ENCODE measurements at places on chromosomes 6 and 20.

GRCh38 chr6:87664921-87665485, 37.0 kb downstream of the AKIRIN2 start:
- DNase-seq, result no peak

DNA sequence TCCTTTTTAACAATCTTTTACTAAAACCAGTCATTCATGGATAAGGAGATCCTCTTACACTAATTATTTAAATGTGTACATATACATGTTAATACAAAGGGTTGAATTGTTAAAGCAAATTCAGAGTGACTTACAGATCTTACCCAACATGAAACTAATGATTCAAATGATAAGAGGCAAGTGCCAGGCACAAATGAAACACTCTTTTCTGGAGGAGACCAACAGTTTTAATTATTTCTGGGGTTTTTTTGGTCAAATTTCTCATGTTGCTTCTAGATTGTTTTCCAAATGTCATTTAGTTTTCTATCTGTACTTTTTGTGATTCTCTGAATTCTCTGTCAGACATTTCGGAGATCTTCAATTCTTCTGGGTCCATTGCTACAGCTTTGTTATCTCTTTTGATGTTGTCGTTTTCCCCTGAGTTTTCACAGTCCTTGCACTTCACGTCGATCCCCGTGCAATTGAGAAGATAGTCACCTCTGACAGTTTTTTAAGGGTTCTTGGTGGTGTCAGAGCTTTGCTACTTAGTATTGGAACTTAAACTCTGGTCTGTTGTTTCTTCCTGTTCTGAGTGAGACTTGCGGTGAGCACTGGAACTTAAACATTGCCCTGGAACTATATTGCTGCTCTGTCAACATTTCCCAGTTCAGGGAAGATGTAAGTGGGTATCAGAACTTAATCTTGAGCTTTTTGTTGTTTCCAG, 23.2 kb downstream of the MAS1 start:
- DNase-seq, result no peak

GRCh38 chr6:168597471-168597875, 156.5 kb downstream of the SMOC2 start:
- no peak for DNase-seq

- no peak for DNase-seq
Measured at GRCh38 chr6:83974409-83975050, 59.0 kb upstream of the MRAP2 start.

DNA sequence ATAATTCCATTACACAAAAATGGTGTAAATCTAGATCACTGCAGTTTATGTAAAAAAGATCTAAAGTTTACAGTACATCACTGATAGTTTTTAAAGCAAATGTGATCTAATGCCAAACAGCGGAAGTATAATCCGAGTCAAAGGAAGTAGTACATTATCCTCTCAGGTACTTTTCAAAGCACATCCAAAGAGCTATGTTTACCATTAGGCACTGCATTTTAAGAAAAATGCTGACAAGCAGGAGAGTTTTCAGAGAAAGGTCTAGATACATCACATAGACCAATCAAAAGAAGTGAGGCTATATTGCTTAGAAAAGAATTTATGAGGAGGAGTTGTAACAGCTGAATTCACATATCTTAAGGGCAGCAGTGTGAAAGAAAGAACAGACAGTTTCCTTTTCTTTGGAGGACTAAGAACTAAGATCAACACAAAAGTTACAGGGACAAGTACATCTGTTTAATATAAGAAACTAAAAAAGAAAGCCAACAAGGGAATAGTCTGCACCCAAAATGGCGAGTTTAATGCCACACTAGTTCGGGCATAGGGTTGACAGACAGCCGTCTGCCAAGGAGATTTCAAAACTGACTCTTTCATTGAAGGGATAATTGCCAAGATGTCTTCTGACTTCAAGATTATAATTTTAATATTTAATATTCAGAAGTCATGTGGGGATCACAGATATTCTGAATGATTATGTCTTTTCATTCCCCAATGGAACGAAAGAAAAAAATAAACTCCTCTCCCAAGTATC, 1.4 kb downstream of the ZNF184 start:
- DNase-seq, result no peak

DNA sequence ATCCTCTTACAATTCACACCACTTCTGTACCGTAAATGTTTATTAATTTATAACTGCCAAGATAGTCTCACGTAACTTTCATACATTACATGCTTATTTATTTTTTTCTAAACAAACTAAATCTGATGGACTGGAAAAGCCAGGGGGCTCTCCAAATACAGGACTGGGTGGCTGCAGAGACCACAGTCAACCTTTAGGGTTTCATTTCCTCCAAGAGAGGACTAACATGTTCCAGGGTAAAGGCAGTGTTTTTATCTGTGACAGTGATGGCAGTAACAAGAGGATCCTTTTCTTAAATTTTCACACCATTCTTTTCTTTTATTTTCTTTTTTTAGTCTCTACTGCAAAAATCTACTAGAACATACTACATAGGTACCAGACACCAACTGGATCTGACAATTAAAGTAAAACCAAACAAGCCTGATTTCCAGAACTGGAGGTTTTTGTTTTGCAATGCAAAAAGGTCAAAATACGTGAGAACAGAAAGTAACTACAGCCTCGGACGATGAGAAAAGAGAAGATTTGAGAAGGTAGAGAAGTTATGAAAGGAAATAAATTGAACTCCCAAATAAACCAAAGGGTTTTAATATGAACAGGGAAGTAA, 1.2 kb downstream of the LMBRD1 start:
- DNase-seq, result no peak

DNA sequence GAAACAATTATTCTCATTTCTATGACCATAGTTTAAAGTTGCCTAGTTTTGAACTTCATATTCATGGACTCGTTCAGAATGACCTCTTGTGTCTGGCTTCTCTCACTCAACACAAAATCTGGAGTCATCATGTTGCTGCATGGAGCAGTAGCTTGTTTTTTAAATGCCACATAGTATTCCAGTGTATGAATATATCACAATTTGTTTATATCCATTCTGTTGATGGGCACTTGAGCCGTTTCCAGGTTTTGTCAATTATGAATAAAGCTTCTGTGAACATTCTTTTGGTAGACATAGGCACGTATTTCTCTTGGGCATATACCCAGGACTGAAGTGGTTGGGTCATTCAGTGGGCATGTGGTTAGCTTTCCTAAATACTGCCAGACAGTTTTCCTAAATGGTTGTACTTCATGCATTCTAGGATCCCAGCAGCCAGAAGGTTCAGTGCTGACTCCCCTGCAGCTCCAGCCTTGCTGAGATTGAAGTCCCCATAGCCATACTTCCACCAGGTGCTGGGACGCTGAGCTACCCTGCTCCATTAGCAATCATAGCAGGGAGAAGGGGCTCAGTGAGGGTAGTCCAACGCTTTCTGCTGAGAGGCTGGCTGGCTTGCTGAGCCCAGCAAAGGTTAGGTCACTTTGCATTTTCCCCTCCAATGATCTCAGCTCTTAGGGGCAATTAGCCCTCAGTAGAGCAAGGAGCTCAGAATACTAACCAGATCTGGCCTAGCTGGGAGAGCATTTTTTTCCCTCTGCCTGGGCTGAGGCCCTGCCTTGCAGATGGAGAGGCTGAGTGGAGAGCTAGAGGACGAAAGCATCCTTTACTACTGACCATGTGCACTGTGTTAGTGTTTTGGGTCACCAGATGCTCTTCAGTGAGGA, 35.7 kb upstream of the CTNNBL1 start:
- no peak for DNase-seq

DNA sequence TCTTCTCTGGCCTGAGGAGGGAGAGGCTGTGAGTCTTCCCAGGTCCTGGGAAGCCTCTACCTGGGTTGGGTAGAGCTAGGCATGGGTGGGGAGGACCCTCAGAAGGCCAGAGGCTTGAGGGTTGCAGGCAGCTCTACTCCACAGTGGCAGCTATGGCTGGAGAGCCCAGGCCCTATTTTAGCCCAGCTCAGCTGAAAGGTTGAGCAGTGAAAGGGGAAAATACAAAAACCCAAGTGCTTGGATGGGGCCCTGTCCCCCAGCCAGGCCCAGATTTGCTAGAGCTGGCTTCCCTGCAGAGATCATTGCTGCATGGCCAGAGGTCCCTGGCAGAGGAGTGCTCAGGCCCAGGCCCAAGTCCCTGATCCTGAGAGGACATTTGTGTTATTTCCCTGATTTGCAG, 45.7 kb downstream of the SUN5 start:
- no peak for DNase-seq

DNA sequence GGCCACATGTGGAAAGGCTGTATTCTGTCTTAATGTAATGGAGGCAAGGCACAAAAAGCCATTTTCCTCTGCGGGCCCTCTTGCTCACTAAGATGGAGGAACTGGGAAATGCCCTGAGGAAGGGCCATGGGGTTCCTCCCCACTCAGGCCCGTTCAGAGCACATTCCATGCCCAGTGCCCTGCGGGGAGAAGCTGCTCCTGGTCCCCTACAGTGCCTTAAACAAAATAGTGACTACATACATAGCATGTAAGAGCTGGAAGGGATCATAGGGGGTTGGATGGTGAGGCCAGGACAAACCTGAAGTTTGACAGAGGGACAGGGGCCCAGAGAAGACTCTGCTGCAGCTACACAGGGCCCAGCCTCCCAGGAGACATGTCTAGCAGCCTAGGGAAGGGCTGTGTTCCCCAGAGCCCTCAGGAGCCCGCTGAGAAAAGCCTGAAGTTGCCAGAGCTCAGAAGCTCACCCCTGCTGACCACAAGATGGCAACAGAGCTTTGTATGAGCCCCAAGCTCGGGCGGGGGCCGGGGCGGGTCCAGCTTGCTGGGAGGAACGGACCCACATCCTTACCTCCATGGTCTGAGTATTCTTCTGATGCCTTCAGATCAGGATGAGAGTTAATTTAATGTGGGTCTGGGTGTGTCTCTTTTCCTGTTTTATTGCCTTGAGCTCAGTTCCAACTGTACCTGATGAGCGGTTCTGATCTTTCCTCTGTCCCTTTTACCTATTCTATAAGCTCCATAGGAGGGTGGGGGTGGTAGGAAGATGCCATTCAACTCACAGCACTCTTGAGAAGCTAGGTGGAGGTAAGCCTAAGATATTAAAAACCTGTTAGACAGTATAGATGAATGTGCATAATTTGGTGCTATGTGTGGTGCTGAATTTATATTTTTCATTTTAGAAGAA, 242.9 kb downstream of the CDC5L start:
- no peak for DNase-seq

DNA sequence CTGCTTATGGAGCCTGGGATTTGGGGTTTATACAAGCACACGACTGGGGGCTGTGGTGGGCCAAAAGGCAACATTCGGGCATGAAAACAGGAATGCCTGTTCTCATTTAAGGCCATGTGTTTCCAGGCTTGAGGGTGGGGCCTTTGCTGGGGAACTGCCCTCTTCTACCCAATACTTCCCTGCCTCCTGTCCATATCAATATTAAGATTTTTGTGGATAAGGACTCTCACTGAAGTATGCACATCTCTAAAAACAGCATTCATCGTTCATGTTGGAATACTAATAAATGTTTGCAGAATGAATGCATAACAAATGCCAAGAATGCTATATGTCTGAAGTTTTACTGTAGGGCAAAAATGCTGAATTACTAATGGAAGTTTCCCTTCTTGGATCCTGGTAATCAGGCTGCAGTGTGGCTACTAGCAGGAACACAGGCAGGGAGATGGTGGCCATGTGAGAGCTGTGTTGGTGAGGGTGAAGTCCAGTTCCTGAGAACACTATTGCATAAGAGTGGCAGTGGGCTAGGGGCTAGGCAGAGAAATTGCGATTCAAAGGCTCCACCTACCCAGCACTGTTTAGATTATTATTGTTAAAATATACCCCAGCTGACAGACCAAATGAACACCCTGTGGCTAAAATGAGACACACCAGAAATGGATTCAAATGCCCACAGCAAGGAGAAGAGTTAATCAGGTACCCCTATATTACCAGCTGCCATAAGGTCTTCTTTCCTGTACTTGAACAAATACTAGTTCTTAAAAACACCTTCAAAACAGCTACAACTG, 644.3 kb downstream of the EPM2A start:
- no peak for DNase-seq

DNA sequence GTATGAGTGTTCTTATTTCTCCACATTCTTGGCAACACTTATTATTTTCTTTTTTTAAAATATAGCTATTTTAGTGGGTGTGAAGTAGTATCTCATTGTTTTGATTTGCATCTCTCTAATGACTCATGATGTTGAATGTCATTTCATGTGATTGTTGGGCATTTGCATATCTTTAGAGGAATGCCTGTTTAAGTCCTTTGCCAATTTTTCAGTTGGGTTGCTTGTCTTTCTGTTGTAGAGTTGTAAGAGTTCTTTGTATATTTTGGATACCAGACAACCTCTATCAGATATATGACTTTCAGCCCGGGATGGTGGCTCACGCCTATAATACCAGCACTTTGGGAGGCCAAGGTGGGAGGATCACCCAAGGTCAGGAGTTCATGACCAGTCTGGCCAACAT, 5.1 kb upstream of the POPDC3 start:
- DNase-seq, result no peak

DNA sequence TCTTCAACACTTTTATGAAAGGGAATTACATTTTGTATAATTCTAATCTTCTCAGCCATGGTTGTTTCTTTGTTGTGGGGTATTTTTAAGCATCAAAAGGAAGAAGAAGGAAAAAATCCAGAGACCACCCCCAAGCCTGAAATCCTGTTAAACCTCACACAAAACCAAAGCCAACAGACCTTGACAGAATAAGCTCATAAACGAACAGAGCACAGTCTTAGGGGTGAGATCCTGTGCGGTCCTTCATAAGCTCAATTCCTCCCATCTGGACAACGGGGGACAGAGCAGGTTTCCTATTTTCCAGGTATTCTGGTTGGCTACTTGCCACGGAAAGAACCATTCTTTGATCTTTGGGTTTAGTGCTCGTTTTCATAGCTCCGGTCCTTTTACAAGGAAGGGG, 151.3 kb upstream of the SULF2 start:
- DNase-seq, result no peak

DNA sequence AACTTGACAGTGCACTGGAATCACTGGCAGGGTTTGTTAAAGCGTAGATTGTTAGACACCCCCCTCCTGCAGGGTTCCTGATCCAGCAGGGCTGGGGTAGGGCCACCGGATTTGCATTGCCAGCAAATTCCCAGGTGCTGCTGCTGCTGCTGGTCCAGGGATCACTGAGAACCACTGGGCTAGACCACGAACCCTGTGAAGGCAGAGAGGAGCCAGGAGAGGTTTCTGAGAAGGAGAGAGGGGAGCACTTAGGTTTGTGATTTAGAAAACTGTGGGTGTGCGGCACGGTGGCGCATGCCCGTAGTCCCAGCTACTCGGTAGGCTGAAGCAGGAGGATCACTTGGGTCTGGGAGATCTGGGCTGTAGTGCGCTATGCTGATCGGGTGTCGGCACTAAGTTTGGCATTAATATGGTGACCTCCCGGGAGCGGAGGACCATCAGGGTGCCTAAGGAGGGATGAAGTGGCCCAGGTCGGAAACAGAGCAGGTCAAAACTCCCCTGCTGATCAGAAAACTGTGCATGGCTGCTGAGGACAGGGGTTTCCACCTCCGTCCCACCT, 53.6 kb upstream of the FAM83D start:
- DNase-seq, result no peak

- no peak for DNase-seq
Measured at GRCh38 chr6:52400313-52401041, 19.7 kb upstream of the EFHC1 start.

GRCh38 chr6:138250513-138251247, 32.4 kb upstream of the PBOV1 start:
- DNase-seq, result no peak

Measured in activated CD4-positive, CD25-positive, alpha-beta regulatory T cell (primary cell).